ENCODE measurements at places on chromosomes 3 and 15.

DNA sequence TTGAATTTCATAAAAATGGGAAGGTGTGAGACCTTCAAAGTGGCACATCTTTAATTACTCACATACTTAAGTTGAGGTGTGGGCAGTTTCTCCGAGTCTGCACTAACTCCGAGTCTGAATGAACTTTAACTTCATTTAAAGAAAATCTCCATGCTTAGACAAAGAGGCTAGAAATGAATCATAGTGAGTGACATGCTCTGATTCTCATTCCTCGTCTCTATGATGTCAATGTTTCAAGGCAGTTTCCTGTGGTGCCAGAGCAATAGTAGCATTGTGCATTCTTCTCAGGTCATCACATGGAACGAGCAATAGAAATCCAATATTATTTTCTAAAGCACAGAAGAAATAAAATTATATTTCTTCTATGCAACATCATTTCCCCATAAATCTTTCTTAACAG lies 224.8 kb downstream of the KCNMB2 start:
- no peak for DNase-seq

GRCh38 chr3:108972482-108972881 lies 18.8 kb upstream of the GUCA1C start:
- no peak for DNase-seq

GRCh38 chr3:157529751-157530150 lies 26.5 kb upstream of the VEPH1 start:
- no peak for DNase-seq

DNA sequence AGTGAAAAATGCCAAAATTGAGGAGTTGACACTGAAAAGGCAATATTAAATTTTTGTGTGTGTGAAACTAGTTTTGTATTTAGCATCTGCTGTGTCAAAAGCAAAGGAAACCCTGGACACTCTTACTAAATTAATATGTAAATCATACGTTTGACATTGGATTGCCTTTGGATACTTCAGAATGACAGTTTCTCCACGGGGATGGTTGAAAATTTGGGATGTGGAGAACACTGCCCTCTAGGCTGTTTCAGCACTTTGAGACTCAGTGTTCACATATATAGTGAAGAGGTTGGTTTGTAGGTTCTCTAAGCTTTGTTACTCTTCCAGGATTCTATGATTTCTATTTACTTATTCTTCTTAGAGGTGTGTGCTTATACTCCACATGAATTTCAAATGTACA lies 3.0 kb downstream of the ROBO2 start:
- DNase-seq: no peak

- DNase-seq: no peak
Observed at GRCh38 chr3:48038971-48039481, 22.8 kb upstream of the MAP4 start.

- no peak for DNase-seq
Observed at GRCh38 chr3:126720596-126720995, 16.6 kb downstream of the CHCHD6 start.

DNA sequence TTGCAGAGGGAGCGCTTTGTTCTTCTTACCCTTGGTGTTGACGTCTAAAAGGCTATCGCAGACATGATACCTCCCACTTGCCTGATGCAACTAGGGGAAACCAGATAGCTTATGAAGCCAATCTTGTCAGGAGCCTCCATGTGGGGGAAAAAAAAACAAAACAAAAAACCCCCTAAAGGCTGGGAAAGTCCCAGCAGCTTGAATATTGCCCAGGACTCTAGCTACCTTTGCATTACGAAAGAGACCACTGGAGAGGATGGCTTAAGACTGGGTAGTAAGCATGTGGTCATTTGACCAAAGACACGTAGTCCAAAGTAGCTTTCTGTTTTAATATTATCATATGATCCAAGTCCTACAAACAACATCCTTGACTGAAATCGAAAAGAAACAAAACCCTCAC lies 120.7 kb upstream of the WNT5A start:
- no peak for DNase-seq

- DNase-seq: no peak
Observed at GRCh38 chr3:63344661-63345060, 66.6 kb downstream of the SYNPR start.

DNA sequence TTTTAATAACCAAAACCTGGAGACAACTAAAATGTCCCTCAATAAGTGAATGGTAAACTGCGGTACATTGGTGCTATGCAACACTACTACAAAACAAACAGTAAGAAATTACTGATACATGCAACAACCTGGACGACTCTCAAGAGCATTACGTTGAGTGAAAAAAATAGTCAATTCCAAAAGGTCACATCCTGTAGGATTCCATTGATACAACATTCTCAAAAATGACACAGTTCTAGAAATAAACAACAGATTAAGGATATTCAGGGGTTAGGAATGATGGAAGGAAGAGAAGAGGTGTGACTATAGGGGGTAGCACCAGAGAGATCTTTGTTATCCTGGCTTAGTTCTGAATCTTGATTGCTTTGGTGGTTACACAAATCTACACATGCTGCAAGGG lies 72.2 kb downstream of the ZNF148 start:
- no peak for DNase-seq

GRCh38 chr3:115644391-115644790 lies 21.1 kb downstream of the GAP43 start:
- DNase-seq: no peak

DNA sequence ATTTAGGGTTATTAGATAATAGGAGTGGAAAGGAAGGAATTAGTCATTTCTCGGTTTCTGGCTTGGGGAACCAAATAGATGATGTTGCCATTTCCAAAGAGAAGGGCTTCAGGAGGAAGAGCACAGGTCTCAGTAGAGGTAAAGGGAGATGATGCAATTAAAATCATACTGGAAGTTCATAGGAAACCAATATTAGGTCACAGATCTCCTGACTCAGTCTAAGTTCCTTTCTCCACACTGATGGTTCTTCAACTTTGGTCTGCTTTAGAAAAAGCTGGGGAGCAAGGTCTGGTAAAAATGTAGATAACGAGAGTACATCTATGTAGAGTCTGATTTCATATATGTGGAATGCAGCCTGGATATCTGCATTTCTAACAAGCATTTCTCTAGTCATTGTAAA lies 130.9 kb downstream of the POLQ start:
- no peak for DNase-seq

DNA sequence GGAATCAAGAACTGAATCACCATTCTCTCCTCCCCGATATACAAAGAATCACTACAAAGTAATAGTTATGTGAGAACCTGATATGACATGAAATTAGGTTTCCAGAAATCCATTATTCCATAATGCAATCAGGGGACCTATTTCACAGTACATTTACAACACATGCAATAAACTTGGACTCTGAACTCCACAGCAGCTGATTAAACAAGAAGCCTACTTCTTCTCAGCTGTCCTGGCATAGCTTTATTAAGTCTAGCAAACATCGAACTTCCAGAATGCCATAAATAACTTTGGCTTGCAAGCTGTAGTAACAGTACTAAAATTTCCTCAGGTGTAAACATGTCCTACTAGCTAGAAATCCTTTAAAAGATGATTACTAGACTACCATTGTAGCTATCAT lies 17.8 kb downstream of the PDCD10 start:
- DNase-seq: no peak

GRCh38 chr3:105354429-105354828 lies 12.3 kb upstream of the ALCAM start:
- no peak for DNase-seq
